ENCODE measurements at places on chromosomes 11 and 22.

GRCh38 chr11:45918331-45918941 lies 759 bp upstream of the PEX16 start:
- H3K36me3 ChIP-seq: peaks cover 4% of the 10 kb centered on the region
- H3K27me3 ChIP-seq: no peaks in the 10 kb centered on the region
- peak overlapping the region; percentile 85 for H3K27ac ChIP-seq

DNA sequence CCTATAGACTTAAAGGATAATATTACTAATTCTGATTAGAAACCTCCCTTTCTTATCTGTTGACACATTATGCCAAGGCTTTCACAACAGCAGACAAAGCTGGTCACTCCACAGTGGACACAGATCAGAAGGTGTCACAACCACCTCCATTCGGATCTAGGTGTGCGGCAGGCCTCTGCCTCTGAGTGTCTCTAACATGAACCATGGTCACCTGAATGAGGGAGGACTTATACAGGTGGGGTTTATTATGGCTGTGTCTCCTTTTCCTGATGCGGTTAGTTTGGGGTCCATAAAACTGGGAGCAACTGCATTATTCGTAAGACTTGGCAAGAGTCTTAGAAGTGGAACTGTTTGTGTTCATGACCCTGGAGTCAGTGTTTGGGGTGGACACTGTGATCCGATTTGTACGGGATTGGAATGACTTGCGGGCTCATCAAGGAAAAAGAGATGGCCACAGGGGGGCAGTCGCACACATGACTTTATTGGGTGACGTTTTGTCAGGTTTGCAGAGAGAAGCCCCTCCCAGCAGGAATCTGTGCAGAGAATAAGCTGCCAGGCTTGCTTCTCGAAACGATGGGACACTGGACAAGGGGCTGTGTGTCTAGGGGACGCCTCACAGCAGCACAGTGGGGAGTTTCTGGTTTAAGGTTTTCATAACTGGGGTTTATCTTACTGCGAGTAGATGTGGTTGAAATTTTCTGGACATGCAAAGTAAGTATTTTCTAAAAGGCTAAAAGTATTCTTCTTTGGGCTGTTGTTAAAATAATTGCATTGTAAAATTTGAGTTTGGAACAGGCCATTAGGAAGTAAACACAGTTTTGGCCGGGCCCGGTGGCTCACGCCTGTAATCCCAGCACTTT lies 90.6 kb downstream of the GAB4 start:
- H3K27me3 ChIP-seq: peaks cover 7% of the 10 kb centered on the region
- no peak overlapping the region for H3K27ac ChIP-seq
- no peaks in the 10 kb centered on the region for H3K4me1 ChIP-seq
- no peak overlapping the region for H3K4me3 ChIP-seq
- DNase-seq: peak; percentile 56
- H3K36me3 ChIP-seq: no peaks in the 10 kb centered on the region

DNA sequence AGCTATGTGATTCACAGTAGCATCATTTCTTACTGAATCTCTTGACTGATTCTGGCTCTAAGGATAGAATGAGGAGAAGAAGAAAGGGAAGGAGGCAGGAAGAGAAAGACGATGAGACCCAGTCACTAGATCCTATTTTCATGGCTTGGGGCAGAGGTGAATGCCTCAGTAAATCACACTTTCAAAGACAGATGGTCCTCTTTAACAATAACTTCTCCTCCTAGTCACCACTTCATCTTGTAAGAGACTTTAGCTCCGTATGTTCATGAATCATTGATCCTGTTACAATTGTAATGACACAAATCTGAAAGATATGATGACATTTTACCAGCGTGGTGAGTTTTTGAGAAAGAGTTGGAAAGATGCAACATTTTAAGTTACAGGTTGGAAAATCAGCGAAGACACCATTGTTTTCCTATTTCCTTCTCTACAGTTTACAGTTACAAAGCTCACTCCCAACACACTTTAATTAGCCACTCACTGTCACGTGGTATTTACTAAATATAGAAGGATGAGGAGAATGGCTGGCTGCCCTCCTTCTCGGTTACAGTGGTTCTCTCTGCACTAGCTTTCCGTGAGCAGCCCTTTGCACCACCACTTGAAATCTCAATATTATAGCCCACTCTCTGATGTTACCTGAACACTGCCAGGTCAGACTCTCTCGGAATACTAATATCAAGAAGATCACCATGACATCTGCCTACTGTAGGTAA lies 205.8 kb downstream of the CADM1 start:
- no peaks in the 10 kb centered on the region for H3K27me3 ChIP-seq
- no peaks in the 10 kb centered on the region for H3K4me1 ChIP-seq
- H3K4me3 ChIP-seq: no peak overlapping the region
- no peak for DNase-seq
- H3K36me3 ChIP-seq: peaks cover 5% of the 10 kb centered on the region
- no peak overlapping the region for H3K27ac ChIP-seq

DNA sequence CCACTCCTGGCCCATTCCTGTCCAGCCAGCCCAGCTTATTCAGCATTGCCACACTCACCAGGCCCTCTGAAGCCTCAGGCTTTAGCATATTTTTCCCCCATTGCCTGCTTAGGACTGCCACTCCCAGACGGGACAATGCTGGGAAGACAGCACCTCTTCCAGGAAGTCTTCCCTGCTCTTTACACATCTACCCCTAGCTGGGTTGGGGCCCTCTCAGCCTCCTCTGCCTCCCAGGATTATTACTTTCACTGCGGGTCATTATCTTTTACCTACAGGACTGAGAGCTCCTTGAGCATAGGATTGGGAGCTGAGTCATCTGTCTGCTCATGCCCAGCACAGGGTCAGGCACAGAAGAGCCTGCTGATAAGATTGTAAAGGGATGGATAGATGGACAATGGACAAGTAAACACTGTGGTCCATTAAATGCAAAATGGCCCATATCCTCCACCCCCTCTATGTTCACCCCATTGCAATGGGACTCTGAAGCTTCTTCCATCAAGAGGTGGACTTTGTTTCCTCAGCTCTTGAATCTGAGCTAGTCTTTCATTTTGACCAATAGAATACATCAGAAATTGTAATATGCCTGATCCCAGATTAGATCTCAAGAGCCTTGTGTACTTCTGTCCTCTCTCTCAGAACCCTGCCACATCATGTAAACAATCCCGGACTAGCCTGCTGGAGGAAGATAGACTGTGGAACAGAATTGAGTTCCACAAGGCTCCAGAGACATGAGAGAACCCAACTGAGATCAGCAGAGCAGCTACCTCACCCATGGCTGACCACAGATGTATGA lies 32.0 kb upstream of the LRRC32 start:
- no peaks in the 10 kb centered on the region for H3K4me1 ChIP-seq
- H3K4me3 ChIP-seq: no peak overlapping the region
- H3K27ac ChIP-seq: no peak overlapping the region
- no peaks in the 10 kb centered on the region for H3K36me3 ChIP-seq
- H3K27me3 ChIP-seq: no peaks in the 10 kb centered on the region

DNA sequence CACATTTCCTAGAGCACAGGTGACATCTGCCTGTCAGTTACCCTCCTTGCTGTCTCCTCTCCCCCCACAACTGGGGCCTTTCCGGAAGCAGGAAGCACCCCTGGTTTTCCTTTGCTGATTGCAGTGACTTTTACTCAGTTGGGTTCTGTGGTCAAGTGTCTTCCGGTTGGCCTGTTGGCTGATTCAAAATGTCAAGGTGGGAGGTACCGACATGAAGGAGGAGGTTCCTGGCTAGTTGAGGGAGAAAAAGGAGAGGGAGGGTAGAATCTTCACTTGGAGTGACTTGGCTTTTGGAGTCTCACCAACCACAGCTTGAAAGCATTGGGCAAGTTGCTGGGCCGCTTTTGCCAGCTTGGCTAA lies 9.3 kb upstream of the ADAMTS15 start:
- no peaks in the 10 kb centered on the region for H3K27me3 ChIP-seq
- H3K4me3 ChIP-seq: no peak overlapping the region
- H3K27ac ChIP-seq: no peak overlapping the region
- no peaks in the 10 kb centered on the region for H3K36me3 ChIP-seq

DNA sequence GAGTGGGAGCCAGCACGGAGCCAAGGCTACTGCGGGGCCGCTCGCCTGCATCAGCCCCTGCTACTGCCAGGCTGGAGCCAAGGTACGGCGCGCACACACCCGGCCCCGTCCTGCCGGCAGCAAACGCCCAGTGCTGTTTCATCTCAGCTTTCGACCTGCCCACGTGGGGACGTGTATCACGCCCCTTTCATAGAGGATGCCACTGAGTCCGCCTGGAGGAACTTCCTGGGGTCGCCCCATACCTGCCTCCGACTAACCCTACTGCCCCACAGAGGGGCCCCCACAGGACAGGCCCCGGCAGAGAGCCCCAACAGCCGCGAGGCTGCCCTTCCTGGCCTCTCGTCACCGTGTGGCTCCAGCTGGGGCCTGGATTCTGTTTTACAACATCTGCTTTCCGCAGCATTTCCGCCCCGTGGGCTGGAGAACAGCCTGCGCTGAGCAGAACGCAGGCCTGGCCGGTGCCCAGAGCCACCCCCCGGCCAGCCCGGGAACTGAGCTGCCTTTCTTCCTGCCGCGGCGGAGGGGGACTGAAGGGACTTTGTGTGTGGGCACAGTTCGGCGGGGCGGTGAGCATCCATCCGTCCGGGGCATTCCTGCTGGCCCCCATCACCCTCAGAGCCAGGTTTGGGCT lies 22.9 kb upstream of the ARHGAP8 start:
- peak overlapping the region; percentile 10 for H3K27ac ChIP-seq
- no peak overlapping the region for H3K4me3 ChIP-seq
- H3K27me3 ChIP-seq: no peaks in the 10 kb centered on the region
- H3K36me3 ChIP-seq: peaks cover 9% of the 10 kb centered on the region
- H3K4me1 ChIP-seq: no peaks in the 10 kb centered on the region
- no peak for DNase-seq

DNA sequence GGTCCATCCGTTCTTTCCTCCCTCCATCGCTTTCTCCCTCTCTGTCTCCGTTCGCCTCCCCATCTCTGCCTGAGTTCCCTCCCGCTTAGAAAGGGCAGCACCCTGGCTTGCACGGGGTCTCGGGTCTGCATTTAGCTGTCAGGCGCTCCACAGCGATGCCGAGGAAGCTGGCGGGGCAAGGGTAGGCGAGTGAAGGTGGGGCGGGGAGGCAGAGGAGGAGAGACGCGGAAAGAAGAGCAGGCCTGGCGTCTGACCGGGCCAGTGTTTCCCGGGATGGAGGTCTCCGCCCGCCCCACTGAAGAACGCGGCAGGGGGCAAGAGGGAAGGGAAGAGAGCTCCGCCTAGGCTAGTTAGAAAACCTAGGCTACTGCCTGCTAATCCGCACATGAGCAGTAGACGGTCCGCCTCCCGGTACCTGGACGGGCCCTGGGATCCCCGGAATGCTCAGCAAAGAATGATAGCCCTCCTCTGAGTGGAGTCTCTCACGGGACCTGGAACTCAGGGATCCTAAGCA lies 3922.5 kb upstream of the OR11H1 start:
- no peak overlapping the region for H3K4me3 ChIP-seq
- no peaks in the 10 kb centered on the region for H3K4me1 ChIP-seq
- no peak overlapping the region for H3K27ac ChIP-seq

GRCh38 chr22:38068641-38069371 lies 11.6 kb downstream of the PICK1 start:
- no peak overlapping the region for H3K27ac ChIP-seq
- H3K4me3 ChIP-seq: no peak overlapping the region
- H3K4me1 ChIP-seq: no peaks in the 10 kb centered on the region
- DNase-seq: no peak
- H3K27me3 ChIP-seq: no peaks in the 10 kb centered on the region

GRCh38 chr11:61052182-61052972 lies 49.9 kb upstream of the CD5 start:
- DNase-seq: no peak
- no peaks in the 10 kb centered on the region for H3K4me1 ChIP-seq
- no peak overlapping the region for H3K4me3 ChIP-seq
- H3K36me3 ChIP-seq: no peaks in the 10 kb centered on the region
- H3K27me3 ChIP-seq: no peaks in the 10 kb centered on the region
- no peak overlapping the region for H3K27ac ChIP-seq

GRCh38 chr22:30201945-30202344 lies 44.6 kb downstream of the LIF start:
- H3K36me3 ChIP-seq: no peaks in the 10 kb centered on the region
- no peak overlapping the region for H3K27ac ChIP-seq
- no peak for DNase-seq
- H3K4me1 ChIP-seq: no peaks in the 10 kb centered on the region
- no peak overlapping the region for H3K4me3 ChIP-seq

DNA sequence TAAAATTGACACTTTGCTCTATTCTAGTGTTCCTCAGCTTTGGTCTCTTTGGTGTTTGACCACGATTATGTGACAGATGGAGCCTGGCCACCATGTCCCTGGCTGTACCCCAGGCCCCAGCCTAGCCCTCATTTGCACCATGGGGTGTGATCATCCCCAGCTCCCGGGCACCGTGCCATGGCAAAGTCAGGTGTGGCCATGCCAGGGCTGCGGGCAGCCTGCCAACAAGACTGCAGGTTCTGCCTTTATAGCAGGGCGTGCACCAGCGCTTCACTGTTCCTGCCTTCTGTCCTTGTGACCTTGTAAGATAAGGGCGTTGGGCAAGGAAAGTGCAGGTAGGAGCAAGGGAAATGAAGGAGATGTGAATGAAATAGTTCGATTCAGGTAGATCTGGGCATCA lies 22.4 kb upstream of the APOBEC3A start:
- no peaks in the 10 kb centered on the region for H3K36me3 ChIP-seq
- H3K27ac ChIP-seq: no peak overlapping the region
- no peak for DNase-seq
- H3K27me3 ChIP-seq: no peaks in the 10 kb centered on the region

DNA sequence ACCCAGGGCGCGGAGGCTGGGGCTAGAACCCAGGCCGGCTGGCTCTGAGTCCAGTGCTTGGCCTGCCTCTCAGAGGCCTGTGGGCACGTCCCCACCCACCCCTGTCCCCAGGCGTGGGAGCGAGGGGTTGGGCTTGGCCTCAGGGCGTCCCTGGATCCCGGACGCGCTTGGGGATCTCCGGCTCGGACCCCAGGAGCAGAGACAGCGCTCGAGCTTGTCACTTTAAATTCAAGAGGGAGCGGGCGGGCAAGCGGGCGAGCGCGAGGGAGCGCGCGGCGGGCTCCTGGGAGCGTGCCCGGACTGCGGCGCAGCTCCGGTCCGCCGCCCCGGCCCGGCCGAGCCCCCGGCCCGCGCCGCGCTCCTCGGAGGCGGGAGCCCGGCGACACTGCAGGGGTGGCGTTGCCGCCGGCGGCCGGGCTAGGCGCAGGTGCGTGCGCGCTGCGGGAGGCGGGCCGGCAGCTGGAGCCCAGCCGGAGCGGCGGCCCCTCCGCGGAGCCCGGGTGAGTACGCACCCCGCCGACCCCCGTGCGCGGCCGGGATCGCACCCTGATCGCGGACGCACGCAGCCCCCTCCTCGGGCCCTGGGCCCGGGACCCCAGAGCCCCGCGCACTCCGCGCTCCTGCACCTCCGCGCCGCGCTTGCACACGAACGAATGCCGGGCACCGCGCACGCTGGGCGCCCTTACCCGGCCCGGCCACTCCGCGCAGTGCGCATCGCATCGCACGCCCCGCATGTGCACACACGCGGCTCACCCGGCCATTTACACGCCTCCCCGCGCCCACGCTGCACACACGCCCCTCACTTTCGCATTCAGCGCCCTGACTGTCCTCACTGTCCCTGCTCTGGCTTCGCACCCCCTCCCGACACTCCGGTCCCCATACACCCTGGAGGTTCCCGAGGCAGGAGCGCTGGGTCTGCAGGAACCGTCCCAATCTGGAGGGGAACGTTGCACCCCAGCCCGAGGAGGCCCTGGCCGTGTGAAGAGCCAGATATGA lies at the start of gene SYT12:
SYT12 (plus strand) TSS at position 174 of the 996 bp plus-strand sequence. CDS start 7,011 bp downstream, outside the sequence.
- H3K27me3 ChIP-seq: no peaks in the 10 kb centered on the region
- H3K27ac ChIP-seq: peak within 1 kb of the TSS; percentile 72
- H3K4me1 ChIP-seq: peaks cover 34% of the 10 kb centered on the region
- DNase-seq: no peak
- H3K36me3 ChIP-seq: no peaks in the 10 kb centered on the region

- H3K27me3 ChIP-seq: no peaks in the 10 kb centered on the region
- no peak for DNase-seq
- no peak overlapping the region for H3K4me3 ChIP-seq
- no peak overlapping the region for H3K27ac ChIP-seq
Observed at GRCh38 chr11:70192666-70193410, 10.3 kb upstream of the FADD start.

All from liver (tissue), 10 donors.